AG09309 (cell line): ENCODE measurements at places on chromosomes 4 and X.
A peak's percentile ranks its signal among the peaks of the same experiment; 100 is the strongest.

GRCh38 chr4:122854447-122855352 lies 28.1 kb downstream of the FGF2 start:
- no peak for DNase-seq

GRCh38 chr4:70833675-70834074 lies 6.0 kb downstream of the GRSF1 start:
- no peak for DNase-seq

- DNase-seq: no peak
These were observed 115.4 kb downstream of the PARM1 start for GRCh38 chr4:75048208-75048879.

GRCh38 chr4:128517739-128518510 lies 230.3 kb upstream of the PGRMC2 start:
- peak; percentile 89 for DNase-seq

DNA sequence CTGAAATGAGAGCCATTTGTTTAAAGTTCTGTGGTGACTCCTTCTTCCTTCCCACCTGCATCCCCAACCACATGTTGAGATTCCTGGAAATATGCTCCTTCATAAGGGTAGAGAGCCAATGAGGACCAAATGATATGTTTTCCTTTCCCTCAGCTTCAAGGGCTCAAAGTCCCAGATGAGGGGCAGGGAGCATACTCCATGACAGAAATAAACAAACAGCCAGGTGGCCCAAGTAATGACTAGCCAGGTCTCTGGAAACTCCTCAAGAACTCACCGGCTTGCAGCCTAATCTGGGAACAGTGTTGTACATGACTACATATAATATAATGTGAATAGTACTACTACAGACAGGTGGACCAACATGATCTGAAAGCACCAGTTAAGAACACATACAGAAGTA lies 392.3 kb downstream of the PACRGL start:
- no peak for DNase-seq

DNA sequence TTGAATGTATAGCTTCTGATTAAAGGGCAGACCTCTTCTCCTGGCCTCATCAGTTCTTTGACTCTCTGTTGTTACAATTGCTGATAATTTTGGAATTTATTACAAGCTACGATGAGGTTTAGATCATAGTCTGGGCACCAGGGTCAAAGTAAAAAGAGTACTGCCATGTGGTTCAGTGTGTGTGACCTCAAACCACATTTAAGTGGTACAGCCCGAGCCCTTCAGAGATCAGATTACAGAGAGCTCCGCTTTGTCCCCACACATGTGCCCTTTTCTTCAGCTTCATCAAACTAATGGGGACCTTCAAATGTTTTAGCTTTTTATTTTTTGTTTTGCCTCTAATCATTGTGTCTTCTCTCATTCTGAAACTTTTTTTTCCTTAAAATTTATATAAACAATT lies 37.1 kb downstream of the SPANXN2 start:
- DNase-seq: no peak

- DNase-seq: no peak
These were observed 3.3 kb downstream of the RFC1 start for GRCh38 chr4:39362827-39363226.

- no peak for DNase-seq
These were observed 49.5 kb downstream of the ATXN3L start for GRCh38 chrX:13270360-13270759.

- no peak for DNase-seq
These were observed 554.6 kb upstream of the BOD1L1 start for GRCh38 chr4:14182148-14182547.

DNA sequence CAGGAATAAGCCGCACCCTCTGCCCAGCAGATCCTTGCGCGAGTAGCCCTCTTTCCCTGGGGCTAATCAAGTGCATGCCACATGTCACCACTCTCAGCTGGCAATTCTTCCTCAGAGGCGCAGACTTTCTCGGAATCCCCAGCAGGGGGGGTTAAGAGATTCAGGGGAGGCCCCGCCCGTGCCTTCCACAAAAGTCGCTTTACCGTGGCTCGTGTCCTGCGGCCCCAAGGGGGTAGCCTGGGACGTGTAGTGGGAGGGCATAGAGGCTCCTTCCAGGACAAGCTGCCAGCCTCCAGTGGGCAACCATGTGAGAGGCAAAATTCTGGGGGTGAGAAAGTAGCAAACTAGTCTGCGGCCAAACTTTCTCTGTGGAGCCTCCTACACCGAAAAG lies 652 bp downstream of the SRPX start:
- no peak for DNase-seq

DNA sequence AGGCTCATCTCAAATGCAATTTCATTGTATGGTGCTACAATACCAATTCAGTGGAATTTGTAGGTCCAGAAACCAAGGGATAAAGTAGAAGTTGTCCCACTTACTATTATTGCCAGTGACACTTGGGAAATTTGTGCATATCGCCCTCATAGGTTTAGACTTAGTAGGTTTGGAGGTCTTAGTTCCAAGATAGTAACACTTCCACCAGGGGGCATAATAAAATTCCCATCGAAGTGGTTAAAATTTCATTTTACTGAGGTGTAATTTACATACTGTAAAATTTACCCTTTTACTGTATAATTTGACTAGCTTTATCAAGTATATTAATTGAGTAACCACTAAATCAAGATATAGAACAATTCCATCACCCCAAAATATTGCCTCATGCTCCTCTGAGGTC lies 174.6 kb downstream of the INPP4B start:
- DNase-seq: no peak

GRCh38 chr4:100372432-100372831 lies 145.4 kb downstream of the EMCN start:
- no peak for DNase-seq

- no peak for DNase-seq
These were observed 499.6 kb downstream of the ACTRT1 start for GRCh38 chrX:127552571-127552970.

- DNase-seq: no peak
These were observed 118.2 kb upstream of the IQCM start for GRCh38 chr4:149933883-149934282.

GRCh38 chr4:111323496-111323895 lies 700.6 kb upstream of the PITX2 start:
- peak; percentile 37 for DNase-seq

- no peak for DNase-seq
These were observed 660.8 kb downstream of the KLHL13 start for GRCh38 chrX:117455787-117456186.

DNA sequence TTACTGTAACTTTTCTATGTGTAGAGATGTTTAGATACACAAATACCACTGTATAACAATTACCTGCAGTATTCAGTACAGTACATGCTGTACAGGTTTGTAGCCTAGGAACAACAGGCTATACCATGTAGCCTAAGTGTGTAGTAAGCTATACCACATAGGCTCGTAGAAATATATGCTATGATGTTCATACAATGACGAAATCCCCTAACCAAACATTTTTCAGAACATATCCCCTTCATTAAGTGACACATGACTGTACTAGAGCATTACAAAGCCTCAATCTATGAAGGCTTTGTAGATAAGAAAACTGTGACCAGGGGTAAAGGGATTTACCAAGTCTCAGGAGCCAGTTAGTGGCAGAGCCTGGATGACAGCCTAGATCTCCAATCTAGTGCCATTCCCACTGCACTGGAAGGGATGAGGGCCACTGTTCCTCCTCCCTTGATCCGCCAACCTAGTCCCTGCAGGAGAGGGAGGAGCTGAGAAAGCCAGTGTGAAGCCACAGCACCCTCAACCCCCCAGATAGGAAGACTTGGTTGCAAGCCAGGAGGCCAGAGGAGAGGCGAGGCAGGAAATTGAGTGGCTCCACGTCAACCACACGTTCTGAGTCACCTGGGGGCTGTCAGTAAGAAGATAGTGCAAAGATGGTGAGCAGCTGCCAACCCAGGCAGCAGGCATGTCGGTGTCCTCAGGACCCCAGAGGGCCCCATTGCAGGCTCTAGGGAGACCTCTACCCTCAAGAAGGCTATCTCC lies 227.7 kb downstream of the BCOR start:
- no peak for DNase-seq

DNA sequence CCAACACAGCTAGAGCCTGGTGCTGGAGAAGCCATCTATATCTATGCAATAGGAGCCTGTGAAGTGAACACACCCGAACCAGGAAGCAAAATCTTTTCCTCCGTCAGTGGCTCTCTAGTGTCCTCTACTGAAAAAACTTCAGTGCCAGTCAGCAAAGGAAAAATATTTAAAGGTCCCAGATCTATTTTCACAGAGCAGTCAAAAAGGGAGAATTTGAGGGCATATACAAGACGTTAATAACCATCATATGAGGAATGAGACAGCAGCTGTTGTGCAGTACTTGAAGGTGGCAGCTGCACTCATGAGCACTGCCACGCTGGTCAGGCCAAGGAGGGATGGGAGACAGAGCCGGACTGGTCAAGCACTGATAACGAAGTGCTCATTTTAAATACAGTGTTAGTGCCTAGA lies 14.4 kb downstream of the MCUB start:
- no peak for DNase-seq

- no peak for DNase-seq
These were observed 20.3 kb downstream of the TBC1D14 start for GRCh38 chr4:6929812-6930464.

DNA sequence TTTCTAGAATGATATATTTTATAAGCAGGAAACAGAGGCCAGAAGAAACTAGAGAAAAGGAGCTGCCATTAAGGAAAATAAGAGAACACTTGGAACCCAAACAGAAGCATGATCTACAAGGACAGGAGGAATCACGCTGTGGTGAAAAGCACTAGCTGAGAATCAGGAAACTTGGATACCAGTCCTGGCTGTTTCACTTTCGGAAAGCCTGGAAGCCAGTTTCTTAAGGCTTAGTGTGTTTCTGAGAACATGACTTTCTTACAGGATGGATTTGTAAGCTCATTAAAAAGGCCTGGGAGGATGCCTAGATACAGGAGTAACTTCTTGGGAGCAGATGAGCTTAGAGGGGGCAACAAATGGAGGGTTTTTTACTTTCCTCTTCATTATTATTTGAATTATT lies 36.9 kb downstream of the TLL1 start:
- DNase-seq: no peak

DNA sequence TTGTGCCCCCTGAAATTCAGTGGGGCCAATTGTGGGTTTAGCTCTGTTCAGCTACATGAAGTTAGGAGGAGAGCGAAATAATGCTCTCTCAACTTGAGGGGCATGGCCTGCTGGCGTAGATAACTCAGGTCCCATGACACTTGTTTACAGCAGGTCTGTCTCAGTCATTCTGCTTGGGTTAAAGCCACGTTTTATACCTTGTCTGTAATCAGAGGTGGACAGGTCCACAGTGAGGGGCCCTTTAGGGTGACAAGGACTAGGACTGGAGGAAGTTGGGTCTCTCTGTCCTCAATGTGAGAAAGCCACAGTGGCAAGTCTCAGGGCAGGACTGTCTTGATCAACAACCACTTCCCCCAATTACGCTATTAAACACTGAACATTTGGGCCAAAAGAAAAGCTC lies 49.0 kb downstream of the PDHA1 start:
- DNase-seq: no peak

DNA sequence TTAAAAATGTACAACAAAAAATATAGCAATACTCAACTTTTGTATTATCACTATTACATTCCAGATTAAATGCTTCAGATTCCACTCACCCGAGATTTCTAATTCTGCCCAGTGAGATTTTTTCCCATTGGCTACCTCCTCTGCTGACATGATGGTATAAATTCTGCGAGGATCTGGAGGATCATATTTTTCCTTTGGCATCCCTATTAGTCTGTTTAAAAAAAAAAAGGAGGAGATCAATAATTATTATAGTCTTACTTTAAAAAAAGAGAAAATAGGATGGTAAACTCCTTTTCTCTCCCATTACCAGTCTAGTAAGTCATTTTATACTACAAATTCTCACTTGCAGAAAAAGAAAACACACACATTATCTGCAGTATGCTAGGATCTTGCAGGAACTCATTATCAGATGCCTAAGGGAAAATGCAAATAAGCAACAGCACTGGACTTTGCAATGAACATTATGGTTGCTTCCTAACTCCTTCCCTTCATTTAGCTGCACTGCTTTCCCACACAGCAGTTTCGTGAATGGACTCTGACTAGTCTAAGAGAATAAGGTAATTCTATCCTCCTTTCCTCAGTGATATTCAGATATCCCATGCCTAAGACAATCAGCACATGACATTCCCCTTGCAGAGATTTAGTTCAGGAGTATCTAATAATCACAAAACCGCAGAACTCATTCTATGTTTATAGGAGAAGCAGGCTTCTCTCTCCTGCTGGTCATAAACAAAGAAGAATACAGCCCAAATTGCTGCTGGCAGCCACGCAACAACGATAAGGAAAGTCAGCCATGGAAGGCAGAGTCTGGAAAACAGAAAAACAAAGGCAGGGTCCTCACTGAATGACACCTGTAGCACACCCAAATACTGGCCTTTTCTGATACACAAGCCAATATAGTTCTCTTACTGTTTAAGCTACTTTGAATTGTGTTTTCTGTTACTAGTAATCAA lies 42.7 kb downstream of the CNOT6L start:
- DNase-seq: no peak

- no peak for DNase-seq
These were observed 792.2 kb upstream of the LCORL start for GRCh38 chr4:18813771-18814170.

DNA sequence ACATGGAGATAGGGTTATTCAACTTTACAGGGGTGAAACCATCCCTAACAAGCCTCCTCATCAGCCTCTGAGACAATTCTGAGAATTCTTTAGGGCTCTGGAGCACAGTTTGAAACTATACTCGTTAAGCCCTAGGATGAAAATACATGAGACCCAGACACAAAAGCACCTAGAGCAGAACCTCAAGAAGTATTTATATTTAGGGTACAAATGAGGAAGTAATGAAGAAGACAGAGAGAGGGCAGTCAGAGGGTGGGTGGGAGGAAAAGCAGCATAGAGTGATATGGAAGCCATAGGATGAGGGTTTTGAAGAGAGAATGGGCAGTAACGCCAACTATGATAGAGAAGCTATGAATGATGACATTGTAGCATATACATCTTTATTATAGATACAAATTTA lies 250.3 kb downstream of the DCLK2 start:
- DNase-seq: no peak

GRCh38 chr4:8345053-8345945 lies 75.7 kb downstream of the HTRA3 start:
- no peak for DNase-seq

- DNase-seq: no peak
These were observed 190.9 kb downstream of the GABRB1 start for GRCh38 chr4:47222276-47222675.

GRCh38 chrX:45900766-45901615 lies 644.2 kb downstream of the ZNF674 start:
- DNase-seq: peak; percentile 41

- DNase-seq: peak; percentile 13
These were observed at the start of gene TMLHE for GRCh38 chrX:155612312-155613224. TSS of gene TMLHE (minus strand) at chrX:155612952. CDS start at chrX:155545276, 67,676 bp downstream.
